HT-29 (cell line): ENCODE measurements at places on chromosomes 12 and 14.

- DNase-seq, result no peak
These were observed 70.8 kb upstream of the GNG2 start for GRCh38 chr14:51789596-51789995.

DNA sequence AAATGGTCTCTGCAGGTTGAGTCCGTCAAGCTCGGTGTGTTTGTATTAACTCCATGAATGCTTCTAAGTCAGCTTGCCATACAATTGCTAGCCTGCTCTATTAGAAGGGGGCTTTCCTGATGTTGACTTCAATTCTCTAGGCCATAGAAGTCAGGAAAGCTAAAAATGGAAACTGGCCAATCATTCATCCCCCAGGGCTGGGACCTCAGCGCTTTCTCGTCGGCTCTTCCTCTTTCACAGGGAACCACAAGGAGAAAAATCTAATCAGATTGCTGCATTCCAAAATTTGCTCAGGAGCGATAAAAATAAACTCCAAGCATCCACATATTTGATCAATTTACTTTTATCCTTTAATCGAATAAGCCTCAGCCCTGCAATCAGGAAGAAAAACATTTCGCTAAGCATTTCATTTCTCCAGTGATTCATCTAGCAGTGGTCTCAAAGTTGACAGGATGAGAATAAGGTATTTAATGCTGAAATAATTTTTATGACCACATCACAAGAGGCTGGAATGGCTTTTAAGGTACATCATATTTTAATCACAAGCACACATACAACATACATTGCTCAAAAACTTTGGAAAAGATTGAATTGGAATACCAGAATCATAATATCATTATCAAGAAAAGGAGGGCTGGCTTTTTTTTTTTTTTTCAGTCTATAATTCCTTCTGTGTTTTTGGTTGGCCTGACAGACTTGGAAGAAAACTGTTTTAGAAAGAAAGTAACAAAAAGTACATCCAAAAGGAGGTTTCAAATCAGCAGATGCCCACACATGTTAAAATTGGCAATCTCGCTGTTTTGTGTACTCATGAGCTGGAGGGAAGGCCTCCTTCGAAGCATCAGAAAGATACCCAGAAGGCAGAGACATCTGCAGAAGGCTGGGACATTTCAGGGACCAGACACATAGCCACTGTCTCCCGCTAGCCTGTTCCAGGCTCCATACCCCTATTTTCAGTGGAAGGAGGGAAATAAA lies 316.3 kb downstream of the NUAK1 start:
- no peak for DNase-seq

DNA sequence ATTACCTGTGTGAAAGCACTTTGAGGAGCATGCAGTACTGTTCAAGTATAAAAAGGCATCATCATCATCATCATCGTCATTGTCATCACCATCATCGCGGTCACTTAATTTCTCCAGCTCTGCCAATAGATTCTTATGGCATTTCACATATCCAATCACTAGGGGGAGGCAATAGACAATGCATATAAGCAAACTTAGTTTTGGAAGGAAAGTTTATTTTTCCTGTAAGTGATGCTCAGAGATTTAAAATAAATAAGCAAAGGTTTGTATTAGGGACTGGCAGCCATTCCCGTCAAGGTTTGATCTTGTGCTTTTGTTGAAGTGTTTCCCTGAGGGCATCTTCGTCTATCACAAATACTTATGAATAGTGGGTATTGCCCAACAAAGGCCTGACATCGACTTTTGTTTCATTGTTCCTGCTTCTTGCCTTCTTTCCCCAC lies 127.4 kb downstream of the KTN1 start:
- peak; percentile 49 for DNase-seq

DNA sequence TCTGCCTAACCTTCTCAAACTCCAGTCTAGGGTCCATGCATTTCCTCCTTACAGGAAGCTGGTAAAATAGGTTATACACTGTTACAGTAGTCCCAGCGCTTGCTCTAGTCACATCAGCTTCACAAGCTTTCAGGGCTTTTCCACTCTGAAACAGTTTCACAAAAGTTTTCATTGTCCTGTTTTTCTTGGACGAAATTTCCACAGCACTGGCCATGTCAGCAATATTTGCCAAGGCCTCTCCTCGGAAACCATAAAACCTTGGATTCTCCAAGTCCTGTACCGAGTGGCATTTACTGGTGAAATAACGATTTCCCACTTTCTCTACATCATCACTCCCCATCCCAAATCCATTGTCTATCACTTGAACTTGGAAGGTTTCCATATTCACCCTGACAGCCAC lies 2.1 kb downstream of the MLH3 start:
- DNase-seq, result no peak

GRCh38 chr12:50387487-50387886 lies 8.9 kb downstream of the FAM186A start:
- DNase-seq, result peak; percentile 34

GRCh38 chr14:90403065-90403464 lies 6.2 kb downstream of the CALM1 start:
- no peak for DNase-seq

DNA sequence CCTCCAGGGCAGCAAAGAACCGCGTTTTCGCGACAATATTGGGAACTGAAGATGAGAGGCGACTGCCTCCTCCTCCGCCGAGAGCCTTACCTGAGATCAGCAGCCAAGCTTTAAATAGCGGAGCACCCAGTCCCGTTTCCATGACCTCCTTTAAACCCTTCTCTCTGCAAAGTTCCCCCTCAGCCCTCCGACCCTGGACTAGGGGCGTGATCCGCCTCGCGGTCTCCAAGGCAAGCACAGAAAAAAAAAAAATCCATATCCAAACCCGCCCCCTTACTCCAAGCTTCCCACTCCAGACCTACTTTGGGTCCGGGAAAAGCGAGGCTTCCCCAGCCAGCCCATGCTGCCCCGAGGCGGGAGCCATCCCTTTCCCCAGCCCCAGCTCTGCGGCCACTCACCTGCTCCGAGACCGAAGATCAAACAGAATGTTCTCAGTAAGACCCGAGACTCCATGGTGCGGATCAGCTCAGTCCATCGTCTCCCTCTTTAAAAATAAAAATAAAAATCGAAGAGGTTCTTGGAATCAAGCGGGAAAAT lies 630 bp downstream of the NELL2 start:
- DNase-seq, result no peak

GRCh38 chr12:26188641-26189040 lies 6.7 kb upstream of the SSPN start:
- DNase-seq, result peak; percentile 45

DNA sequence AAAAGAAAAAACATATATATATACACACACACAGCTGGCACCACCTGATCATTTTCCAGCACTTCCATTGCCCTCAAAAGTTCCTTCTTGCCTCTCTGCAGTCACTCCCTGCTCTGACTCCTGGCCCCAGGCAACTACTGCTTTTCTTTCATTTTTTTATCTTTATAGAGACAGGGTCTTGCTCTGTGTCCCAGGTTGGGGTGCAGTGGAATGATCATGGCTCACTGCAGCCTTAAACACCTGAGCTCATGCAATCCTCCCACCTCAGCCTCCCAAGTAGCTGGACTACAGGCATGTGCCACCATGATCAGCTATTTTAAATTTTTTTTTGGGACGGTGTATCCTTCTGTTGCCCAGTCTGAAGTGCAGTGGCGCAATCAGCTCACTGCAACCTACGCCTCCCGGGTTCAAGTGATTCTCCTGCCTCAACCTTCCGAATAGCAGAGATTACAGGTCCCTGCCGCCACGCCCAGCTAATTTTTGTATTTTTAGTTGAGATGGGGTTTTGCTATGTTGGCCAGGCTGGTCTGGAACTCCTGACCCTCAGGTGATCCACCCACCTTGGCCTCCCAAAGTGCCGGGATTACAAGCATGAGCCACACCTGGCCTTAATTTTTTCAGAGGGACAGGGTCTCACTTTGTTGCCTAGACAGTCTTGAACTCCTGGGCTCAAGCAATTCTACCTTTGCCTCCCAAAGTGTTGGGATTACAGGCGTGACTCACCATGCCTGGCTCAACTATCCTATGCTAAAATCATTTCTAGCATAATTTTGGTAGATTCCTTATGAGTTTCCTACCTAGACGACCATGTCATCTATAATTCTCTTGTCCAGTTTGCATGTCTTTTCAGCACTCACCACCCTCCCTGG lies 7.8 kb downstream of the HSP90AA1 start:
- no peak for DNase-seq

DNA sequence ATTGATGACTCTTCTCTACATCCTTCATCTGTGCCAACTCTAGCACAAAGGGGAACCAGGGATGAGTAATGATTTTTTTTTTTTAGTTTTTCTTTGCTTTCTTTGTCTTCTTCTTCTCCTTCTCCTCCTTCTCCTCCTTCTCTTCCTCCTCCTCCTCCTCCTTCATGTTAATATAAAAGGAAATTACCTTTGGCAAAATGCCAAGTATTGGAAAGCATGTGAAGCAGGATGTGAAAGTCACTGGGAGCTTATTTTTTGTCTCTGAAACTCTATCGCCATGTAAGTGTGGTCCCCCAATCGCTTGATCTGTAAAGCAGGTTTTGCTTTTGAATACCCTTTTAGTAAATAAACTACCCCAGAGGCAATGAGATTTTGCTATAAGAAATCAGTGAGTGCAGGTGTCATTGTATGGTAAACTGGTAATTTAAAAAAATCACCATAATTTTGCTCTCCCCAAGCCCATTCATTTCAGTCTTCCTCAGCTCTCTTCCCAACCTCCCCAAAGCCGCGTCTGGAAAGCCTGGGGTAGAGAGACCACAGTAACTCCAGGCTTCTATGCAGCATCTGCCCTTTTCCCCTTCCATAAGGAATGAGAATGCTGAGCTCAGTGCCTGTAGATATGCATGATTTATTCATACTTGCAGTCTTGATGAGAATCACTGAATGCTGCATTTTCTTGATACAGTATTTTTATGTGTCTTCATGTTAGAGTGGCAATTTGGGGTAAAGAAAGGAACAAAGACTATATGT lies 388.7 kb downstream of the TMEM117 start:
- DNase-seq, result no peak

DNA sequence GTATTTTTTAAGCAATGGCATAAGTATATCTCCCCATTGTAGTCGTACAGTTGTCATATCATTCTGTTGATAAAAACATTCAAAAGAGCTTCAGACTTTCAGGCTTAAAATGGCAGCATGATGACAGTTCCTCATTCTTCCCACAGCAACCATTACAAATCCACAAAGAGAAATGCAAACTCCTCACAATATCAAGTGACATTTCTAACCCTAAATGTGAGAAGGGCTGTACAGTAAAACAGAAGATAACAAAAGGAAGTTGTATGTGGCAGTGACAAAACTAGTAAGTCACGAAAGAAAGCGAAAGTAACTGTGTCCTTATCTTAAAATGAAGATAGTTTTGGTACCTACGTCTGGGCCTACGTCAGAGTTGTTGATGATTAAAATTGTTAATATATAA lies 46.7 kb downstream of the GXYLT1 start:
- DNase-seq, result no peak

DNA sequence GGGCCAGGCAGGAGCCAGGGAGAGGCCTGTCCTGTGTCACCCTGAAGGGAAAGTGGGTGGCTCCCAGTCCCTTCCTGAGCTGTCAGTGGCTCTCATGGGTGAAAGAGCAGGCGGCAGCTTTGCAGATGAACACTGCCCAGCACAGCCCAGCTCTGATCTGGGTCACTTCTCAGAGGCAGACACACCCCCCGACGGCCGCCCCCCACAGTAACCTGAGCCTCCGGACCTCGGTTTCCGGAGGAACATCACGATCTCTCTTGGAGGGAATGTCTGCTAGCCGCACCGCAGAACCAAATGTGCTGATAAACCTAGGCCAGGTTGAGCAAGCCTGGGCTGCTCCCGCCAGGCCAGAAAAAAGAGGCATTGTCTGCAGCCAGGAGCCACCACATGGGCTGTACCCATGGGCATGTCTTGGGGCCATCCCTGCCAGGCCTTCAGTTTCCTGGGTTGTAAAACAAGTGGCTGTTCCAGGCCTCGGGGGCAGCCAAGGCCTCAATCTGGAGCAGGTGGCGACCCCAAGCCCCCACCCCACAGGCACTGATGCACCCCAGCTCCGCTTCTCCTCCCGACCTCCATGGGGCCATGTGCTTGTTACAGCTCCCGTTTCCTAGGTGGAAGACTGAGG lies 57.6 kb downstream of the NCOR2 start:
- DNase-seq, result peak; percentile 83

DNA sequence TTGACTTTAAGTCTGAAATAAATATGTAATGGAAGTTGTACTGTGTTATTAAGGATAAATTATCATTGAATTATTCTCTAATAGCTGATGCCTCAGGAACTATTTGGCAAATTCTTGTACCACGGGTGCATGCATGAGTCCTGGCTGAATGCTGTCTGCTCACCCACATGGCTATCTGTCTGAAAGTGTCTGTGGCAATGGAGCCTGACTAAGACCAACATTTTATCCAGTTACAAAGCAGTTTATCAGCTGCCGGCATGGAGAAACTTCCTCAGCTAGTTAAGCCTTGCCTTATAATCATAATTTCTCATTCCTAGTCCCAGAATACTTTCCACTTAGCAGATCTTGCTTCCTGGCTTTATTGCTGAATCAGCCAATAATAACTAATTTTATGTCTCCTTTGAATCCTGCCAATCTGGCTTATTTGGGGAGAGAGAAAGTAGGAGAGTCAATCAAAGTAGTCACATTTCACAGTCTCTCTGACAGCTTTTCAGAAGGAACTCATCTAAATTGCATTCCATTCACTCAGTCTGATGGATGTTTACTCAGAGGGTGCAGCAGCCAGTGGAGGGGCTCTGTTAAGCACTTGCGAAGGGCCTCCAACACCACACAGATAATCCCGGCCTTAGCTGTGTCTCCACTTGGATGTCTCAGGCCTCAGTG lies 280.6 kb upstream of the CLEC14A start:
- DNase-seq, result no peak

- no peak for DNase-seq
These were observed 285.3 kb downstream of the DPF3 start for GRCh38 chr14:72608391-72609204.

DNA sequence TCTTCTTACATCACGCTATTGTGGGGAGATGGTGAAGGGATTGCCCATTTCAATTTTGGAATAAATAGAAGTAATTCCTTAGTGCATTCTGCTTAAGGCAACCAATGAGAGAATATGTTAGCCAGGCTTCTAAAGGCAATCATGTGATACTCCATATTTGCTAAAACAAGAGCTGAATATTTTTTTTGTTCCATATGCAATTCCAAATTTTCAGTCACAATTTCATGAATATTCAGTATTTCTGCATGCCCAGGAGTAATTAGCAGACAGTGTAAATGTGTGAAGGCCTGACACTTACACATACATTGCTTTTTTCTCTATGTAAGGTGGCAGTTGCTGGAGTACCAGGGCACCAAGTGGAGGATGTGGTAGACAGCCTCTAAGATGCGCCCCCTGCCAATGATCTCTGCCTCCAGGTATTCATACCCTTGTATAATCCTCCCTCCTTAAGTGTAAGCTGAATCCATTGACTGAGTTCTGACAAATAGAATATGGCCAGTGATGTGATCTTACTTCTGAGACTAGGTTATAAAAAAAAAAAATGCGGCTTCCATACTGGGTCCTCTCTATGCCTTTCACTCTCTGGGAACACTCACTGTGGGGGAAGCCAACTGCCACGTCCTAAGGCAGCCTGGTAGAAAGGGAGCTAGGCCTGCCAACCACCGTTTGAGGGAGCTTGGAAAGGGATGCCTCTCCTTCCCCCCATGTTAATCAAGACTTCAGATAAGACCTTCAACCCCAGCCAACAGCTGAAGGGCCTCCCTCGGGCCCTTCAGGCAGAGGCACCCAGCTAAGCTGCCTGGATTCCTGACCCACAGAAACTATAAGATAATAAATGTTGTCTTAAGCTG lies 62.7 kb upstream of the PTGR2 start:
- no peak for DNase-seq
